ENCODE measurements at places on chromosomes 16 and 17. TPM values are rescaled to one million over a fixed set of nuclear protein-coding genes. Genes with fewer than 3 reads are reported as not detected.

DNA sequence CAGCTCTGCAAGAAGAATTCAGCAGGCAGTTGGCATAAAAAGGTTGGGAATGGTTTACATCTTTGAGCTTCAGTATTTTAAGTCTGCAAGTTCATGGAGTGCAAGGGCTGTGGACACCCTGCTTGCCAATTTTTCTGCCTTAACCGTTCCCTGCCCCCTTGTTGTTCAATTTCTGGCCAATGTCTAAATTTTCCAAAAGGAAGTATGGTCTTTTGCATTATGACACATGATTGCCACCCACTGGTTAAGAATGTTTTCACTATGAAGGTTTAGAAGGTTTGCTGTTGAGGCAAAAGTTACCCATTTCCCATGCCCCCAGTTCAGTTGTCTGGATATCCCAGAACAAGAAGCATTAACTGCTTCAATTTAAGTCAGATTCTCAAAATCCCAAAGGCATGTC lies 441.9 kb downstream of the CDH13 start:
- no peak for DNase-seq

GNG13 gene
- total RNA-seq: not detected

GRCh38 chr16:89295915-89296314 lies 78.4 kb downstream of the ZNF778 start:
- DNase-seq: no peak

ZNF750 gene
- total RNA-seq: not detected

IL17C gene
- not detected for total RNA-seq

TBC1D3L gene
- total RNA-seq: 12.5 TPM

GRCh38 chr17:10844621-10845387 lies 6.9 kb upstream of the PIRT start:
- DNase-seq: no peak

- peak; percentile 89 for DNase-seq
Measured at GRCh38 chr16:65481956-65482355, 360.1 kb upstream of the CDH11 start.

DNA sequence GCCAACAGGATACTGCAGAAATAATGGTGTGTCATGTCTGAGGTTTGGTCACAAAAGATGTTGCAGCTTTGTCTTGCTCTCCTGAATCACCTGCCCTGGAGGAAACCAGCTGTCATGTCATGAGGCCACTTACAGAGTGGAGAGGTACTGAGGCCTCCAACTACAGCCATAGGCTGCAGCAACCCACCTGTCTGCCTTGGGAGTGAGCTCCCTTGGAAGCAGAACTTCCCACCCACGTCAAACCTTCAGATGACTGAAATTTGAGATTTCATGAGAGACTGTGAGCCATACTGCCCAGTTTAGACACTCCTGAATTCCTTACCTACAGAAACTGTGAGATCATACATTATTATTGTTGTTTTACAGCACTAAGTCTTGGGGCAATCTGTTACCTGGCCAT lies 475.9 kb downstream of the HS3ST3B1 start:
- peak; percentile 75 for DNase-seq

DNA sequence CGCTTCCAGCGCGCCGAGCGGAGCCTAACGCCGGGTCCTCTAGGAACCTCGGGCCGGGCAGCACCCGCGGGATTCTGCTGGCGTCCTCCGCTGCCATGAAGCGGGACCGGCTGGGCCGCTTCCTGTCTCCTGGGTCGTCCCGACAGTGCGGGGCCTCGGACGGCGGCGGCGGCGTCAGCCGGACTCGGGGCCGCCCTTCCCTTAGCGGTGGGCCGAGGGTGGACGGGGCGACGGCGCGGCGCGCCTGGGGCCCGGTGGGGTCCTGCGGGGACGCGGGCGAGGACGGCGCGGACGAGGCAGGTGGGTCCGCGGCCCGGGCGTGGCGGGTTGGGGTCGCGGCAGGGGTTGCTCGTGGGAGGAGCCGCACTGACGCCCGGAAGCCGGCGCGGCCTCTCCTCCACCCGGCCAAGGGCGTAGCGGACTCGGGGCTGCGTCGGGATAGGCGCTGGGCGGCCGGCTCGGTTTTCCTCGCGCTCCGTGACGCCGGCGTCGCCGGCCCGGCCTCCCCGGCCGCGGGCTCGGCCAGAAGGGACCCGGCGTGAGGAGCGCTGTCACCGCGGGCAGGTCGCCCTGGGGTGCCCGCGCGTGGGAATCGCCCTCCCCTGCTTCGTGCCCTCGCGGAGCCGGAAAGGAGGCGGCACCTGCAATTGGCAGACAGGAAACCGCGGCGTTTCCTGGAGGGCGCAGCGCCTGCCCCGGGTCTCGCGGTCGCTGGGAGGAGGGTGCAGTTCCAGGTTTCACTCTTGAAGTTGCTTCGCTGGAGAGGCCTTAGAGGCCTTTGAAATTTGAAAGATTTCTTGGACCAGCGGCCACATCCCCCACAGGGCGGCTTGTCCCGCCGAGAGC lies 432 bp downstream of the ZNF276 start:
- peak; percentile 91 for DNase-seq

DNA sequence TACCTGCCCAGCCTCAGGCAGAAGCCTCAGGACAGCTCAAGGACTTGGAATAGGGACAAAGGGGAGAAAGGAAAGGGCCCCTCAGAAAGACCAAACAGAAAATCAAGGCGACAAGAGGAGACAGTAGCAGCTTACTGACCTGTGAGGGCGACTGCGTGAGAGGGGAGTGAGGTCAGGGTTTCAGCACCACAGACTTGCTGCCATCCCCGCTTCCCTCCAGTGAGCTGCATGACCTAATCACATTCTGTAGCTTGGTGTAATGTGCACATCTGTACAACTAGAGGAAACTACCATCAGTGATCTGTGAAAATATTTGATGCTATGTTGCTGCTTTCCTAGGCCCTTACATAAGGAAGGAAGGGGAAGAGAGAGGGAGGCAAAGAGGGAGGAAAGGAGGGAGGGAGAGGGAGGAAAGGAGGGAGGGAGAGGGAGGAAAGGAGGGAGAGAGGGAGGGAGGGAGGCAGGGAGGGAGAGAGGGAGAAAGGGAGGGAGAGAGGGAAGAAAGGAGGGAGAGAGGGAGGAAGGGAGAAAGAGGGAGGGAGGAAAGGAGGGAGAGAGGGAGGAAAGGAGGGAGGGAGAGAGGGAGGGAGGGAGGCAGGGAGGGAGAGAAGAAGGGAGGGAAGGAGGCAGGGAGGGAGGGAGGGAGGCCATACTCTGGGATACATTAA lies 404.9 kb upstream of the CDH5 start:
- DNase-seq: no peak

- no peak for DNase-seq
Measured at GRCh38 chr17:75878174-75878998, at the start of gene TRIM47. TRIM47 (minus strand) TSS chr17:75878581; CDS start chr17:75878548, 33 bp downstream.

- DNase-seq: no peak
Measured at GRCh38 chr17:2034157-2034556, 4.2 kb downstream of the DPH1 start.

- DNase-seq: no peak
Measured at GRCh38 chr16:782766-783403, 5.3 kb downstream of the RPUSD1 start.

DNA sequence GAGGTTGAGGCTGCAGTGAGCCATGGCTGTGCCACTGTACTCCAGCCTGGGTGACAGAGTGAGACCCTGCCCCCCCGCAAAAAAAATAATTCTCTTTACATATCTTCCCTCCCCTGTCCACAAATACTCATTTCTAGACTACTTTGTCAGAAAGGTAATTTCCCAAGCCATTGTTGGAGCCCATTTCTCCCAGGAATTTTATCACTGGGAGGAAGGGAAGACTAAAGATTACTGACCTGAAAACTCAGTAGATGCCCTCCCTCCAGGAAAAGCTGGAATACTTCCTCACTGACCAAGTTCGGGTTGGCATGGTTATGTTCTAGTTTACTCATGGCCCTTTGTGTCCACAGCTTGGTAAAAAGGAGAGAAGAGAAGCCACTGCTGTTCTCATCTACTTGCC lies 4.1 kb downstream of the CALCOCO2 start:
- DNase-seq: no peak

ST6GALNAC2 gene
- 8.7 TPM for total RNA-seq

All from esophagus muscularis mucosa (tissue), 4 donors.